ENCODE measurements at places on chromosomes 5 and 9. TPM values are rescaled to one million over a fixed set of nuclear protein-coding genes. Genes with fewer than 3 reads are reported as not detected.
A peak's percentile ranks its signal among the peaks of the same experiment; 100 is the strongest.

DNA sequence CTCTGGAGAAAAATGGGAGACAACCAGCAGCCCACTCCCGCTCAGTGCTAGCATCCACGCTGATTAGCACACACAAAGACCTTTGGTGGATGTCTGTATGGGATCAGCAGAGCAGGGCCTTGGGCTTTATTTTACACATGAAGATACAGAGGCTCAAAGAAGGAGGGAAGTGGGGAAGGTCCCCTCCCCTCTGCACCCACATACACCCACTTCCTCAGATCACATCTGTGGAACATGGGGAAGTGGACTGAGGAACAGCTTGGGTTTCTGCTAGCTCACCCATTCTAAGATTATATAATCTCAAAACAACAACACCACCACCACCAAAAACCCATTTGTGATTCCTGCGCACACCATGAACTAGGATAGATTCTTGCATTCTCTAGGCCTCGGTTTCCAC, 14.0 kb downstream of the GGTA1 start:
- no peak for DNase-seq

DNA sequence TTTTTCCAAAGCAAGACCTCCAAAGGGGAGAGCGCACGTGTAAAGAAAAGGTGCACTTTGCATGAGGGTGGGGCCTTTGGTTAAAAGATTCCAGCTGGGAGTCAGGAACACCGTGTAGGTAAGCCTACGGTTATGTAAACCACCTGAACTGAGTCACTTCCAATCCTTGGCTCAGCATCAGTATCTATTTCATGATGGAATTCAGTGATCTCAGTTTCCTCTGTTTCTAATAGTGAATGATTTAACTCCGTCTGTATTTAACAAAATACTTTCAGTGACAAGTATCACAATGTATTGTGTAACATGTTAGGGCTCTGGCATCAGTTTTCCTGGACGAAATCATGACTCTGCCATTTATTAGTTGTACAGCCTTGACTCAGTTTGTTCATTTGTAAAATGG, 1.3 kb upstream of the SVEP1 start:
- no peak for DNase-seq

DNA sequence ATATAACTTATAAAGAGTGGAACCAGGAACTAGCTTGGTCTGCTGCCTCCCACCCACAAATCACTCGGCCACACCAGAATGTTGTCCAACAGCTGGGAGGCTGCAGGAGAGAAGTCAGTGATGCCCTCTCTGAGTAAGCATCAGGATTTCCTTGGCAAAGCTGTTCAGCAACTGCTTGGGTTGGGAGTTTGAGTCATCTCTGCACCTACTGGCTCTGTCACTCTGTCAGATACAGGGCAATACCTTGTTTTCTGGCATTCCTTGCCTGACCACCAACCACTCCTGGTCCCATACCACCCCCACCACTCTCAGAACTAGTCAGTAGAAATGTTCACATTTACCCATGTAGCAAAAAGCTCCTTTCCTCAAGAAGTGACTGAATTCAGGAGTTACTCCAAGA, 36.8 kb upstream of the GCNT4 start:
- DNase-seq: no peak

- DNase-seq: no peak
These were observed 40.2 kb downstream of the STARD4 start for GRCh38 chr5:111472096-111472495.

The IL4 gene
- total RNA-seq: not detected

GRCh38 chr9:34413231-34413852, 36.6 kb upstream of the MYORG start:
- peak; percentile 94 for DNase-seq

DNA sequence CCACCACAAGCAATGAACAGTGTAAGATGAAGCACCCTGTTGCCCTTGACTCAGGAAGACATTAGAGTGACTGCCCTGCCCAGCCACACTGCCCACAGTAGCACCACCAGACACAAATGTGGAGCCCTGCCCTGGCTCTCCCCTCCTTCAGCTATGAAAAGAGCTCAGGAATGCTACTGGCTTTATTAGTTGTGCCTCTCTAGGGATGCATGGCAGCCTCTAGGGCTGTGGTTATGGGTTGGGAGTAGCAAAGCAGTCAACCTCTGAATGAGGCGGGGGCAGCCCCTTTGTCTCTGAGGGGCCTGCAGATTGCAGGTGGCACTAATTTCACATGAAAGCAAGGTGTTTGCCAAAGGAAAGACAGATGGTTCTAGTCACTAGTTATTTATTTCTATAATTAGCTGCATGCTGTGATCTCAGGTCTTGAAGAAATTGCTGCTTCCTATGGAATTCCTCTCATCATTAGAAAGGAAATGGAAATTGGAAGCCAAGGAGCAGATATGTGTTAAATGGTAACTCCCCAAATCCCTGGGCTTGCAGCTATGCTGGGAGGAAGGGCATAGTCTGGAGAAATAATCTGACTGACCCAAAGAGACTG, 259.4 kb downstream of the TLR4 start:
- peak; percentile 48 for DNase-seq
